ENCODE measurements at places on chromosomes 1 and 21. TPM values are rescaled to one million over a fixed set of nuclear protein-coding genes. Genes with fewer than 3 reads are reported as not detected.

SLC1A7 gene
- not detected for total RNA-seq

OR10X1 gene
- not detected for total RNA-seq

CAPN8 gene
- total RNA-seq = 5.2 TPM

HEYL gene
- total RNA-seq = not detected

CLEC20A gene
- not detected for total RNA-seq

OR6K3 gene
- total RNA-seq = not detected

CYP4A11 gene
- total RNA-seq = not detected

LCA5L gene
- 1.6 TPM for total RNA-seq

RFX5 gene
- 45.5 TPM for total RNA-seq
